ENCODE measurements at places on chromosomes 7 and 10.

GRCh38 chr7:38211940-38212339 lies 33.9 kb downstream of the STARD3NL start:
- H3K4me1 ChIP-seq = peaks cover 4% of the 10 kb centered on the region
- peaks cover 76% of the 10 kb centered on the region for H3K36me3 ChIP-seq
- no peak overlapping the region for H3K27ac ChIP-seq
- no peak overlapping the region for H3K4me3 ChIP-seq
- no peaks in the 10 kb centered on the region for H3K27me3 ChIP-seq
- no peak for DNase-seq

DNA sequence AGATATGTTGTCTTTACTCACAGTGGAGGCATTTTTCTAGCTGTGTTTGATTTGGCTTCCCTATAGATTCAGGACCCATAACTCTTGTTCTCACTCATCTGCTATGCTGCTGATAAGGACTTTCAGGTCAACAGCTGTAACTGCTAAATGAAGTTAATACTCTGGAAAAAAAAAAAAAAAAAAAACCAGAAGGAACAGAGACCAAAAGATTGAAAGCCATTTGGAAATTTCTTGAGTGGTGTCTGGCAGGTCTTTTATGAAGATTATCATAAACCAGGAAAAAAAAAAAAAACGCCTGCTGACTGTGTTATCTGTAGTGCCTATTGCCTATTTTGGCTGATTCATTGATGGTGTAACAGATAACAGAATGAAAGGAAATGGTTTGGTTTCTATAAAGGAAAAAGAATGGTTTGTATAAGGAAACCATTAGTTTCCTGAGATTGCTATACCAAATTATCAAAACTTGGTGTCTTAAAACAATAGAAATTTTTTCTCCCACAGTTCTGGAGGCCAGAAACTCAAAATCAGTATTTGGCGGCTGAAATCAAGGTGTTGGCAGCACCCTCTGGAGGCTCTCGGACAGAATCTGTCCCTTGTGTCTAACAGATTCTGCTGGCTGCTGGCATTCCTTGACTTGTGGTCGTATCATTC lies 60.5 kb upstream of the BET1 start:
- H3K4me3 ChIP-seq = no peak overlapping the region
- peaks cover 54% of the 10 kb centered on the region for H3K27me3 ChIP-seq
- no peak overlapping the region for H3K27ac ChIP-seq

GRCh38 chr7:77464589-77464988 lies 48.4 kb upstream of the GSAP start:
- no peaks in the 10 kb centered on the region for H3K27me3 ChIP-seq
- H3K27ac ChIP-seq = no peak overlapping the region
- DNase-seq = no peak
- no peak overlapping the region for H3K4me3 ChIP-seq
- no peaks in the 10 kb centered on the region for H3K36me3 ChIP-seq
- peaks cover 63% of the 10 kb centered on the region for H3K4me1 ChIP-seq

GRCh38 chr7:54904986-54905385 lies 113.8 kb upstream of the EGFR start:
- H3K27ac ChIP-seq = no peak overlapping the region
- H3K4me3 ChIP-seq = no peak overlapping the region
- no peaks in the 10 kb centered on the region for H3K4me1 ChIP-seq
- no peaks in the 10 kb centered on the region for H3K36me3 ChIP-seq
- no peaks in the 10 kb centered on the region for H3K27me3 ChIP-seq
- DNase-seq = no peak

- DNase-seq = no peak
- H3K36me3 ChIP-seq = no peaks in the 10 kb centered on the region
- H3K4me1 ChIP-seq = no peaks in the 10 kb centered on the region
- H3K27me3 ChIP-seq = no peaks in the 10 kb centered on the region
- no peak overlapping the region for H3K4me3 ChIP-seq
Observed at GRCh38 chr10:90461437-90462155, 396.2 kb downstream of the HTR7 start.

DNA sequence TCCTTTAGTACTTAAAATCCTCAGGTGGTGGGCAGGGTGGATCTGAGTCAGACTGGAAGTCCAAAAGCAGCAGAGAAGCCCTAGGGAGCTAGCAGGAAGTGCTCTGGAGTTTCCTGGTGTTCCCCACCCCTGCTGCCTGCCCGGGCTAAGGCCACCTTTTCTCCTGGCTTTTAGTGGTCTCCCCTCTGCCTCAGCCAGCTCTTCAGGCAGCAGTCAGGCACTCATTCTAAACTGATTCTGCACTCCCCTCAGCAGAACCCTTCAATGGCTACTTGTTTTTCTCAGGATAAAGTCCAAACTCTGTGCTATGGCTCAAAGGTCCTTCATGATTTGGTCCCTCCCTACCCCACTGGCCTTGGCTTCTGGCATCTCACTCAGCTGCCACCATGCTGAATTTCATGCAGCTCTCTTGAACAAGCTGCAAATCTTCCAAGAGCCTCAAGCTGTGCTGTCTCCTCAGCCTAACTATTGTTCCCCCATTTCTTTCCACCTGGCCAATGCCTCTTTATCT lies 28.9 kb upstream of the DNMBP start:
- no peak overlapping the region for H3K4me3 ChIP-seq
- DNase-seq = no peak

DNA sequence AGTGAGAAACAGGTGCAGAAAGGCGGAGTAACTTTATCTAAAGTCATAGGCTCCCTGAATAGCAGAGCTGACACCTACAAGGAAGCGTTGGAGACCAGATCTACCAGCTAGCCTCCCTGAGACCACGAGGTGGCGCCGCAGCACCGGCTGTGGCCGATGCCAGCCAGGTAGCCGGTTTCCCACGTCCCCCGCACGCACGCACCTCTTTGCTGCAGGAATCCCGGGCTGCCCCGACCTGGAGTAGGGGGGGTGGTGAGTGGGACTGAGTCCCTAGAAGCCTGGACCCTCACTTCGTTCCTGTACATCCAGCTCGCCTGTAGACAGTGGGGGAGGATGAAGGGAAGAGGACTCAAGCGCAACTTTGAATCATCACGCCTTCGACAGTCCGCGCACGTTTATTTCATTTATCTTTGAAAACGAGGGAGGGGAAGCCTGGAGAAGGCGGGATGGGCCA lies 3.7 kb downstream of the ELOVL3 start:
- H3K27me3 ChIP-seq = peaks cover 50% of the 10 kb centered on the region
- no peak overlapping the region for H3K27ac ChIP-seq
- H3K36me3 ChIP-seq = peaks cover 7% of the 10 kb centered on the region
- peaks cover 51% of the 10 kb centered on the region for H3K4me1 ChIP-seq
- DNase-seq = peak; percentile 75
- peak overlapping the region; percentile 70 for H3K4me3 ChIP-seq

DNA sequence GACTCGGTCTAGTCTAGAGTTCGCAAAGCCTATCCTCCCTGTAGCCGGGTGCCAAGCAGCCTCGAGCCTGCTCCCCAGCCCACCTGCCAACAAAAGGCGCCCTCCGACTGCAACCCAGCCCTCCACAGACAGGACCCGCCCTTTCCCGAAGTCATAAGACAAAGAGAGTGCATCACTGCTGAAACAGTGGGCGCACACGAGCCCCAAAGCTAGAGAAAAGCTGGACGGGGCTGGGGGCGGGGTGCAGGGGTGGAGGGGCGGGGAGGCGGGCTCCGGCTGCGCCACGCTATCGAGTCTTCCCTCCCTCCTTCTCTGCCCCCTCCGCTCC lies 622 bp upstream of the COL1A2 start:
- H3K36me3 ChIP-seq = no peaks in the 10 kb centered on the region
- H3K4me1 ChIP-seq = peaks cover 4% of the 10 kb centered on the region
- no peak overlapping the region for H3K27ac ChIP-seq
- DNase-seq = no peak
- no peak overlapping the region for H3K4me3 ChIP-seq

- H3K27ac ChIP-seq = no peak overlapping the region
- no peak for DNase-seq
- H3K4me3 ChIP-seq = no peak overlapping the region
- no peaks in the 10 kb centered on the region for H3K4me1 ChIP-seq
- no peaks in the 10 kb centered on the region for H3K36me3 ChIP-seq
- H3K27me3 ChIP-seq = no peaks in the 10 kb centered on the region
Observed at GRCh38 chr7:57384380-57384779, 65.6 kb upstream of the ZNF716 start.

DNA sequence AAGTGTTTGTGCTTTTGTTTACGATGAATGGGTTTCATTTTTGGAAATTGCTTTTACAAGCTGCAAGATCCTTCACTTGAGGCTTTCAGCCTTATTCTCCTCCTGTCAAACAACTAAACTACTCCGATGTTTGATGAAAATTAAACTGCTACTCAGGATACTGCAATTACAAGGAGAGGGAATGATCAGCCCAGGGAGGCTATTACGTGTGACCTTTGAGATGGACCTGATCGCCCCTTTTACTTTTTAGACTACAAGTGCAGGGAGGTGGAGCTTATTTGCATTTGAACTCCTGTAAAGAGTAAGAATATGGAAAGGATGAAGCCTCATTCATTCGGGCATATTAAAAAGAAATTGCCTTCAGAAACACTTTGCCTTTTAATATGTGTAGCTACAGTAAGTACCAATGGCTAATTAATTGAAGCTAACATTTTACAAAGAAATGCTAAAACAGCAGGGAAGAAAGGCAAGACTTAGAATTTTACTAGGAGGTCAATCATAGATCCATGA lies 219.1 kb downstream of the PHTF2 start:
- H3K36me3 ChIP-seq = no peaks in the 10 kb centered on the region
- no peak overlapping the region for H3K27ac ChIP-seq
- peaks cover 23% of the 10 kb centered on the region for H3K27me3 ChIP-seq
- H3K4me1 ChIP-seq = peaks cover 17% of the 10 kb centered on the region
- no peak overlapping the region for H3K4me3 ChIP-seq

DNA sequence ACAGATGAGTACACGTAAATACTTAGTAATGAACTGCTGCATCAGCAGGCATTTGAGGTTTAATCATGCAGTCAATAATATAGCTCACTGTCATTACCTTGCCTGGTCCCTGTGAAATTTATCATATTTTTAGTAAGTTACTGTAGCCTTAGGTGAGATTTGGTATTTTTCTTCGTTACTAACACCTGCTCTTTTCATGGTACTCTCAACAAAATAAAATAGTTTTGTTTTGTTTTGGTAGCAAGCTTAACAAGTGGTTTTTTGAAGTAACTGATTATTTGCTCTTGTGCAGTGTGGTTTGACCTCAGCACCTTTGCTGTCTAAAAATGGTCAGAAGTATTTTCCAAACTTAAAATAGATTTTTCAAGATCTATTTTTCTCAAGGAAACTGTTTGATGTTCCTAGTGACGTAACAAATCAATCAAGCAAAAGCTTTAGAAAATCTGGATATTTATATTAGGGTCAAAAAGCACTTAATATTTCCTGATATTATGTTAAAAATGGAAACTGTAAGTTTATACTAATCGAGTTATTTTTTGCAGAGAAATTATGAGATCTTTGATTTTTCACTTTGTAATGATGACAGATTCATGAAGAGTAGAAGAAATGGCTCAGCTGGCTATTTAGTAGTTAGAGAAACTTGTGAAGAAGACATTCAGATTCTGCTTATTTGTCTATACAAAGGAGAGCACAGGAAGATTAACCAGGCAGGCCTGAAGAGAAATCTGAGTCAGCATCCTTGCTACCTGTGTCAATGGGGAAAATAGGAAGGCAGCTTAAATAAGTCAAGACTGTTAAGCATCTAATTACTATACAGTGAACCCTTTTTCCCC lies 21.0 kb upstream of the RPA3 start:
- H3K27me3 ChIP-seq = no peaks in the 10 kb centered on the region
- no peak overlapping the region for H3K4me3 ChIP-seq
- H3K27ac ChIP-seq = no peak overlapping the region
- H3K36me3 ChIP-seq = no peaks in the 10 kb centered on the region

DNA sequence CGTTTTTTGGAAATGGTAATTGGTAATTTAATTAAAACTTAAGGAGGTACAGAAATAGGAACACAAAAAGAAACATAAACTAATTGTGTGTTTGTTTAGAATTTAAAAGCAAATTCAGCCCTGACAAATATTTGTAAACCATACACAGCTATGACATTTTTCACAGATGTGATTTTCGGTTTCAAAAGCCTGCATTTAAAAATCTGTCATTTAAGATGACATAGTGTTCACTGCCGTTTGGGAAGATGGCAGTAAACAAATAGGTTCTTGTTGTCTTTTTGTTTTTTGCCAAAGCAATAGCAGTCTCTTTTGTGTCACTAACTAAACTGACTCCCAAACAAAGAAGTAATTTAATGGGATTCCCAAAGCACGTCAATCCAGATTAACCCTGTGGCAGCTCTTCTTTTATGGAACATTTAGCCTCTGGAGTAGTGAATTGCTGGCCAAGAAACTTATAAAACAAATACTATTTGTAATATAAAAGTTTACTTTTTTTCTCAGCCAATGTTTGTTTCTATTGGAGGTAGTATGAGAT lies 697.6 kb downstream of the PHTF2 start:
- no peak overlapping the region for H3K27ac ChIP-seq
- H3K4me3 ChIP-seq = no peak overlapping the region
- H3K4me1 ChIP-seq = no peaks in the 10 kb centered on the region
- DNase-seq = no peak
- no peaks in the 10 kb centered on the region for H3K27me3 ChIP-seq

DNA sequence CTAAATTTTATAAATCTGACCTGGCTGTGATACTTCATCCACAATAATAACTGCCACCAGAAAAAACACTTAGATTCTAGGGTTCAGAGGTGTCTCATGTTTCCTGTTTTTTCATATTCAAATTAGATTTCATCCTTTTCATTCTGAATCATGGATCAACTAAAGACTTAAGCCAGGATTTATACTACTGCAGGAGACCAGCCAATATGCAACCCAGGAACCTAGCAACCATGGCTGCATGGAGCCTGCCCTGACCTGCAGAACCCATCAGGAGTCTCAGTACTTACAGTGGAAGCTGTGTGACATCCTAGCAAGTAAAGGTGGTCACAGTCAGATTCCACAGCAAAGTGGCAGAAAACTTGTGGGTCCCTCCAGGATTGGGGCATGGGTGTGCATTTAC lies 40.5 kb upstream of the RNF148 start:
- no peak overlapping the region for H3K4me3 ChIP-seq
- H3K36me3 ChIP-seq = no peaks in the 10 kb centered on the region
- no peak overlapping the region for H3K27ac ChIP-seq
- DNase-seq = no peak

DNA sequence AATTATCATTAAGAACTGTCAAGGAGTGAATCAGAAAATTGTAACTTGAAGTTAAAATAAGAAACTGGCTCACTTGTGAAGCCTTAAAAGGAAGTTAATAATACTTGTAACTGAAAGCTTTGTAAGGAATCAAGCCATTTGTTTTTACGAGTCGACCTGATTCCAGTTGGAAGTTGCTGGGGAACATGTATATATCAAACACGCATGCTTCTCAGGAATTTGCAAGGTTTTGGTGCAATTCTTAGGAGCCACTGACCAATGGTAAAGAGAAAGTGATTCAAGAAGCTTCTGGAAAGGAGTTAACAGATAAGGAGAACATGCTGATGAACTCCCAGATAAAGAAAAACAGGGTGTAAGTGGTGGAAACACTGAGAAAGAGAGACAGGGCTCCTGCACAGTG lies 56.4 kb downstream of the ETV1 start:
- DNase-seq = no peak
- H3K4me1 ChIP-seq = no peaks in the 10 kb centered on the region
- H3K4me3 ChIP-seq = no peak overlapping the region
